ENCODE measurements at places on chromosomes 5 and 9. TPM values are rescaled to one million over a fixed set of nuclear protein-coding genes. Genes with fewer than 3 reads are reported as not detected.

TTC23L gene
- 0.34 TPM for polyA plus RNA-seq

WHRN gene
- 2.6 TPM for polyA plus RNA-seq

DNA sequence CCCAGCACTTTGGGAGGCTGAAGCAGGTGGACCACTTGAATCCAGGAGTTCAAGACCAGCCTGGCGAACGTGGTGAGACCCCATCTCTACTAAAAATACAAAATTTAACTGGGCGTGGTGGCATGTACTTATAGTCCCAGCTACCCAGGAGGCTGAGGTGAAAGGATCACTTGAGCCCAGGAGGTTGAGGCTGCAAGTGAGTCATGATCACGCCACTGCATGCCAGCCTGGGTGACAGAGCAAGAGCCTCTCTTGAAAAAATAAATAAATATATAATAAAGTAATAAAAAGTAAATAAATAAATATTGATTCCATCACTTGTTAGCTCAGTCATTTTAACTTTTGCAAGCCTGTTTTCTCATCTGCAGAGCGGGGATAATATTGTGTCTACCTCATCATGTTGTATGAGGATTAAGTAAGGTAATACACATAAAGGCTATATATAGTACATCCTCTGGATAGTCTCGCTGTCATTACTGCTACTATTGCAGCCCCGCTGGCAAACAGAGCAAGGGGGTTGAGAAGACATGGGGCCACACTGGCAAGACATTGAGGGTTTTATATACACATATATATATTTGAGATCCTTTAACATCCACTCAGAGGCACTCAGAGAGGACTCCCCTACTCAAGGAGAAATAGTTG, 210.9 kb downstream of the C9orf152 start:
- DNase-seq = no peak

DNA sequence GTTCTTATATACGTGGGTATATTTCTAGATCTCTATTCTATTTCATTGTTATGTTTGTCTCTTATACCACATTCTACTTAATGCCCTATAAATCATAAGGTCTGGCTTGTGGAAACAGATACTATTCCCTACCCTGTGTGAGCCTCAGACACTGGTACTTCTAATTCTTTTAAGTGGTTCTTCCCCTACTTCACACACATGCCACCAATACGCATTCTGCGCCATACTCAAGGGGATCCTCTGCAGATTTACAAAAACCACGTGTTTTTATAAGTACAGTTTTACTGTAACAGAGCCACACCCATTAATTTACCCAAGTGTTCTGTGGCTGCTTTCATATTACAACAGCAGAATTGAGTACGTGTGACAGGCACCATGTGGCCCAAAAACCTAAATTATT, 195.6 kb downstream of the SAXO1 start:
- no peak for DNase-seq
